NCI-H446 treated with DMSO at 0.1 percent for 48 hours (cell line): ENCODE measurements at places on chromosomes 6 and 20.
A peak's percentile ranks its signal among the peaks of the same experiment; 100 is the strongest.

GRCh38 chr6:16762550-16763477, 1.6 kb upstream of the ATXN1 start:
- peak; percentile 80 for DNase-seq

GRCh38 chr6:32614366-32615081, 22.7 kb upstream of the HLA-DQA1 start:
- DNase-seq = no peak

DNA sequence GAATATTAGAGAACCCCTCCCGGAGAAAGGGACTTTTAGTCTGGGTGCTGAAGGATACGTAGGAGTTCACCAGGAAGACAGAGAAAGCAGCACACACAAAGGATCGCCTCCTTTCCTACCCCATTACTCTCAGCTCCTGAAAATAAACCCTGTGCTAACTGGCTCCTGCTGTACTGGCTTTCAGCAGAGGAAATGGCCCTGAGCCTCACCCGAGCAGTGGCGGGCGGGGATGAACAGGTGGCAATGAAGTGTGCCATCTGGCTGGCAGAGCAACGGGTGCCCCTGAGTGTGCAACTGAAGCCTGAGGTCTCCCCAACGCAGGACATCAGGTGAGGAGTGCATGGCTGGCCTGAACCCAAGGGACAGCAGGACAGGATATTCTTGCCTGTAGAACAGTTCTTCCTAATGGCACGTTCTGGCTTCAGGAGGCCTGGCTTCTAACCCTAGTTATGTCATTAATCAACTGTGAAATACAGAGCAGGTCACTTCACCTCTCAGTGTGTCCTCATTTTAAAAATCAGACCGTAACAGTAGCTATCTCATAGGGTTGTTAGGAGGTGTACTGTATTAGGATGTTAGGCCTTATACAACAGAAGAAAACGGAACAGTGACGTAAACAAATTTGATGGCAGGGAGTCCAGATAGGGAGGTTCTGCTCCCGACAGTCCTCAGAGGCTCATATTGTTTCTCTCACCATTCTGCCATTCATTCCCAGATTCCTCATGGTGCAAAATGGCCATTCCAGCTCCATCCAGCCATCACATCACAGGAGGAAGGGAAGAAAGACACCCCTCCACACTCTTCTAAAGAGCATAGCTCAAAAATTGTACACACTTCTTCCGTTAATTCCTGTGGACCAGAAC, 1.8 kb downstream of the RBCK1 start:
- no peak for DNase-seq

GRCh38 chr20:25222461-25223178, 25.3 kb upstream of the PYGB start:
- DNase-seq = no peak

GRCh38 chr6:148771896-148772554, 25.2 kb downstream of the UST start:
- DNase-seq = no peak

DNA sequence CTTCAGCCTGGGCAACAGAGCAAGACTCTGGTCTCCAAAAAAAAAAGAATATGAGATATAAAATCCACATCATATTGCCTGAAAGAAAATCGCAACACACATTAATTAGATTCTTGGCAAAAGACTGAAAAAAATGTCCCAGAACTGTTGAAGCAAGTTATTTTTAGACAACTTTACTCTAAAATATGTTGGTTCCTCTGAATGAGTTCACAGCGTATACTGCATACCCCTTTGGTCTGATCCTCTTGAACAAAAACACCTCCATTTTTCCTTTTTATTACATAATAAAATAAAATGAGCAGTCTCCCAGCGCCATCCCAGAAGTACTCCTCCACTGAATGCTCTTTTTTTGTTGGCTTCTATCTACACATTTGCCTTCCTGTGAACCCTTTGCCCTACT, 126.0 kb upstream of the TMEM170B start:
- no peak for DNase-seq

DNA sequence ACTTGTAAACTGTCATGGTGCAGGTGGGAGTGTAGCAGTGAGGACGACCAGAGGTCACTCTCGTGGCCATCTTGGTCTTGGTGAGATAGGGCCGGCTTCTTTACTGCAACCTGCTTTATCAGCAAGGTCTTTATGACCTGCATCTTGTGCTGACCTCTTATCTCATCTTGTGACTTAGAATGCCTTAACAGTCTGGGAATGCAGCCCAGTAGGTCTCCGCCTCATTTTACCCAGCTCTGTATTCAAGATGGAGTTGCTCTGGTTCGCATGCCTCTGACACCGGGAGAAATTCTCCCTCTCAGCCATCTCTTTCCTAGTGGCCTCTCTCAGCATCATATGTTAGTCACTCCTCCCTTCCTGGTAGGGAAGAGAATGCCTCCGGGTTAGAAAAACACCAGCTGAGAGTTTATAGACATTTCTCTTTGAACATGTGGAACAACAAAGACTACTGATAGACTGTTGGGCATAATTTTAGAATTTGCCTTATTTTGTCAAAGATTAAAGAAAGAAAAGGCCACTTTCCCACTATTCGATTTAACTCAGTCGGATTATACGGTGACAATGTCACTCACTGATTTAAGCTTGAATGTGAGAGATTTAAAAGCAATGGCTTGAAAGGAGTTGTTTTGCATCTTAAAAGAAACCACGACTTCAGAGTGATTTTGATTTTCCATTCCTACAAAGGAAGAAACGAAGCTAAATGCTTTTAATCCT, 67.9 kb upstream of the SNX9 start:
- no peak for DNase-seq

DNA sequence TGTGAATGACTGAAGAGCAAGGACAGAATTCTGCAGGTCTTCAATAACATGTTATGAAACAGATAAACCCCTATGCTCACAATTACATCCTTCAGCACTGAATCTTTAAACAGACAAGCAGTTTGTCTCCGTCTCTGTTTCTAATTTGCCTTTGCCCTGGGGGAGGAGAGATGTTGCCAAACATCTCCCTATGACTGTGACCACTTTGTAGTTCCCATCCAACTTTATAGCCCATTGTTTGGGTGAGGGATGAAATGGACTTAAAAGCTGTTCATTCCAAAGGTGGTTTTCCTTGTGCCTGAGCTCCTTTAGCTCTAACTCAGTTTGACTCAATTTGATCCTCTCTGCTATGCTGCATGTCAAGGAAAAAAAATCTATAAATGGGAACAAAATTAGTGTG, 19.5 kb upstream of the ADTRP start:
- DNase-seq = no peak

DNA sequence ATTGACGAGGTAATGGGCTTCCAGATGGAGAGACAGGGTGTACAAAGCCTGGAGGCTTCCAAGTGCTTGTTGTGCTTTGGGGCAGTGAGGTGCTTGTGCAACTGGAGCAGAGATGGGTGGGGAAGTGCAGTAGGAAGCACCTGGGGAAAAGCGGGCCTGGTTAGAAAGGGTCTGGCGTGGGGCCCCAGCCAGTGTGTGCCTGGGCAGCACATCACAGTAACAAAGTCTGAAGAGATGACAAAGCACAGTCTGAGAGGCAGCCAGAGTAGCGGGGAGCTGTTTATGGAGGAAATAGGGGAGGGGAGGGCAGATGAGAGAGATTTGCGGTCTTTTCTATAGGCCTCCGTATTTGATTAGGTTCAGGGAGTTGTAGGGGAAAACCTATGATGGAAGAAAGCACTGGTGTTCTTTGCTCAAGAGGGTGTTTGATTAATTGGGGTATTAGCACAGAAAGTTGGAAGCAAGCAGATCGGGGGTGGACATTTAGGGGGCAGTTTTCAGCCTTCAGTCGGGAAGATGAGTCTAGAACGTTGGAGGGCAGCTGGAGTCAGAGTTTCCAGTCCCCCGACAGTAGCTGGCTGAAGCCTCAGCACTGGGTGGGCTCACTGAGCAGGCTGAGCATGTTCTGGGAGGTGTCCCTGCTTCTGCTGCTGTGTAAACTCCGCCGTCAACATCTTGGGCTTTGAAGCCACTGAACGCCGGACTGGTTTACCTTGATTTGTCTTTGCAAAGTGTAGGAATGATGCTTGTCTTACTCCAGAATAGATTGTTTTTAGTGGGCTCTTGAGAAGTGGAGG, 15.5 kb upstream of the MROH8 start:
- no peak for DNase-seq

- no peak for DNase-seq
Observed at GRCh38 chr6:4308364-4308763, 173.0 kb upstream of the ECI2 start.

DNA sequence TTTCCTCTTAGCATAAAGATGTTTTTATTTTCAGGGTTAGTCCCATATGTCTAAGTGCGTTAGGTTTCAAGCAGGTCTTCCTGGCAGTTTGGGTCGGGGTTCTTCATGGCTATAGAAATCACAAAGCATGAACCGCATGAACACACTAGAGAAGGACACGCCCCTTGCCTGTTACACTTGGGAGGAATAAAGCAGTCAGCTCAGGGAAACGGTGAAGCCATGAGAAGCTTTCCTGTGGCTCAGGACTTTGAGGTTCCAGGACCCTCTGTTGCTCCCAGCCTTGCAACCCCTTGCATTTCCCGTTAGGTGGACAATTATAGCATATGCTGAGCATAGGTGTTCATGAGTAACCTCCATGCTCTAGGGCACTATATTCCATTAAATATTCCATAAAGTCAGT, 96.7 kb downstream of the SYCP2 start:
- no peak for DNase-seq

- DNase-seq = no peak
Observed at GRCh38 chr20:20078041-20078440, 25.7 kb downstream of the CFAP61 start.

DNA sequence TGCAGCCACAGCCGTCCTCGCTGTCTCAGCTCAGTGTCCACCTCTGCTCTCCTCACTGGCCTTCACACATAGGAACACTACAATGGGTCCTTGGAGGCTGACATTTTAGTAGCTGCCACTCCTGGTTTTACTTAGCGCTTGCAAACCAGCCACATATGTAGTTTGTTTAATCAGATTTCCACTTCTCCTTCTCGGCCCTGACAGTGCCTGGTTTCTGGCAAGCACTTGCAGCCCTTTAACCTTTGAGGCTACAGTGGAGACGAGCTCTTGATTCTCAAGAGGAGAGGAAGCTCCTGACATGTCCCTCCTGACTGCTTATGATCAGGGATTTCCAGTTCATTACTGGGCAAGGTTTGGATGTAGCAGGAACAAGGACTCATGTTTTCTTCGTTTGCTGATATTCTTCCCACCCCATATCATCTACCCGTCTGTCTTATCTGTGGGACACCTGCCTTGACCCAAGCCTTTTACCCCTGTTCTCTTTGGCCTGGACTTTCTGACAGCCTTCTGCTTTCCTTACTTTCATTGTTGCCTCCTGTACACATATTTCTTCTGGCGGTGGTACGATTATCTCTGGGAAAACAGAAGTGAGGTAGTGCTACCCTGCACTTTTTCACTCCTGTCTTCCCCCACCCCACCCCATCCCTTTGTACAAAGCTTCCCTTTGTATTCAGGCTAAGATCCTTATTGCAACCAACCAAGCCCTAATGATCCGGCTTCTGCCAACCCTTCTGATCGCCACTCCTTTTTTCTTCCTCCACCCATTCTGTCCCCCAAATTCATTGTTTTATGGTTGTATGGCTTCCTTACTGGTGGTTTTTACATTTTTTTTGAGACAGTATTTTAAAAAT, 31.2 kb downstream of the CEP43 start:
- DNase-seq = no peak

- no peak for DNase-seq
Observed at GRCh38 chr6:135021310-135022049, 33.1 kb downstream of the HBS1L start.

DNA sequence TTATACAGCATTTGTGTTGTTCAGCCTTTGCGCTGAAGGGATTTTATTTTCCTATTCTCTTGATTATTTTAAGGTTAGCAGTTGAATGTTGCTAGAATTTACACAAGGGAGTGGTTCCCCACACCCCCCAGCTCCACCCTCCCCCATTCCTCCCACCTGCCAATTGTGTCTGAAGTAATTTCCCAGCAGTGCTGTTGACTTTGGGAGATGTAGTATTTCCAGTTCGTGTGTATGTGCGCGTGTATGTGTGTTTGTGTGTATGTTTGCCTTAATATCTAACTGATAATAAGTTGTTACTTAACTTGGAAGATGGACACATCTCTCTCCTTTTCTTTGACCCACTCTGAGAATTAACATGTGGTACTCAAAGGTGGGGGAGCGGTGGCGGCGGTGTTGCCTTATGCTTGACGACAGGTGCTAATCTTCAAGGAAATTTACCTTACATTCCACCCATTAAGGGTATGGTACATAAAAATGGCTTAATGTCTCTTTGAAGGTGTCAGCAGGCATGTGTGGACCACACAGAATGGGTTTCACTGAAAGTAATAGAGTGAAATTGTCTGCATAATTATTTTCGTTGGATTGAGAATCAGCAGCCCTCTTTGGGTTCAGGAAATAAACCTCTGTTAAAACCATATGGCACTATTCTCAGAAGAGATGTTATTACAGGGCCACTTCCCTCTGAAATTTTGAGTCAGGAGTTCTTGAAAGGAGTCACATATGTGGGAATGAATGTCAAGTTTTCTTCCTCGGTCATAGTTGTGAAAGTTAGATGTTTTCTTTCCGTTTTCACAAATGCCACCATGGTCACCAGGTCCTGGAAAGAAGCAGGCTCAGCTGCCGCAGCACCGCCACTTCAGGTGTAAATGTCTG, 95.6 kb upstream of the SUPT3H start:
- DNase-seq = no peak

GRCh38 chr6:168145747-168146596, 67.0 kb upstream of the FRMD1 start:
- no peak for DNase-seq

GRCh38 chr20:46282669-46283068, 25.6 kb downstream of the CDH22 start:
- no peak for DNase-seq

DNA sequence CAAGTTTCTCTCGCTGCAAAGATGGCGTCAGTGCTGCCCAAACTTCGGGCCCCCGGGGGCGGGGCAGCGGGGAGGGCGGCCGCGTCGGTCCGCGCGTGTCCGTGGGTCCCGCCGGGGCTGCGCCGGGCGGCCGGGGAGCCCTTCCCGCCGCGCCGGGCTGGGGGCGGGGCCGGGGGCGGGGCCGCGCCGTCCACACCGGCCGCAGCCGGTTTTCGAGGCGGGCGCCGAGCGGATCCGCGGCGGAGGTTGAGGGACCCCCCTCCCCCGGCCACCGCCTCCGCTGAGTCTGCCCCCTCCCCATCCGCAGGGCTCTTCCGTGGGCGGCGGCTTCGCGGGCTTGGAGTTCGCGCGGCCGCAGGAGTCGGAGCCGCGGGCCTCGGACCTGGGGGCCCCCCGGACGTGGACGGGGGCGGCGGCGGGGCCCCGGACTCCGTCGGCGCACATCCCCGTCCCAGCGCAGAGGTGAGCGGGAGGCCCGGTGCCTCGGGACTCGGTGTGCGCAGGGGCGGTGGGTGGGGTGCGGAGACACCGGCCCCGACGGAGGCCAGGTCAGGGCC, 572 bp downstream of the SLC2A4RG start:
- DNase-seq = no peak

DNA sequence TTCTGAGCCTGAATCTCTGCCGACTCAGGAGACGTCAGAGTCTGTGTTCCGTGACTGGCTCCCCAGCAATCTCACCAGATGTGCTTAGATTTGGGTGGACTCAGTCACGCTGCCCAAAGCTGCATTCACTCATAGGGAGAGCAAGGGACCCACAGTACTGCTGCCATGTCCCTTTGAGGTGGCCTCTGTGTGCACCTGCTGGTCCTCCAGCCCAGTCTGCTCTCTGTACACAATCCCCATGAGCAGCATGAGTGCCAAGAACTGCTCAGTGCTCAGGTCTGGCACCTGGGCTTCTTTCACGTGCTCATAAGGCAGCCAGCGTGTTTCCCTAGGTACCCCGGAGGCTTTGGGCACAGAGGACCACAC, 44.2 kb upstream of the TIAM2 start:
- DNase-seq = no peak

- no peak for DNase-seq
Observed at GRCh38 chr6:82779041-82779440, 286.6 kb downstream of the UBE3D start.

GRCh38 chr6:146146836-146147235, 118.0 kb downstream of the GRM1 start:
- no peak for DNase-seq
